ENCODE measurements at places on chromosomes 7 and 10.

- no peak for DNase-seq
These were observed 224.1 kb downstream of the GLI3 start for GRCh38 chr7:42012786-42013360.

DNA sequence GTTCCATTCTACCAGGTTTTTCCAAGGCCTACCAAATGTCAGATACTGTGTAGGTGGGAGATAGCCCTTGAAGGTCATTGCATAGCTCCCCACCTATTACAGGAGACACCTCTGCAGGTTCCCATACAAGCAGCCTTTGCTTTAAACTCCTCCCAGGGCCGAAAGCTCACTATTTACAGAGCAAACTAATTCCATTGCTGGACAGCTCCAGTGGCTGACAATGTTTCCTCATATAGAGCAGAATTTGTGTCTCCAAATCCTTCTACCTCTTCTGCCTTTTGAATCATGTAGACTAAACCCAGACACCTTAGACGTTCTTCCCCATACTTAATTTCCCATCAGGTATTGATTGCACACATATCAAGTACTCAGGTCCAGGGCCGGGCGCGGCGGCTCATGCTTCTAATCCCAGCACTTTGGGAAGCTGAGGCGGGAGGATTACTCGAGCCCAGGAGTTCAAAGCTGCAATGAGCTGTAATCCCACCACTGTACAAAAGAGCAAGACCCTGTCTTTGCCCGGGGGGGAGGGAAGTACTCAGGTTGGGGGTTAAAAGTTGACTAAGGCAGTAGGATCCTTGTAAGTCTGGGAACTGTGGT, 2.1 kb downstream of the CNNM1 start:
- no peak for DNase-seq

GRCh38 chr7:151104411-151105235, 18.3 kb downstream of the AGAP3 start:
- DNase-seq: no peak

DNA sequence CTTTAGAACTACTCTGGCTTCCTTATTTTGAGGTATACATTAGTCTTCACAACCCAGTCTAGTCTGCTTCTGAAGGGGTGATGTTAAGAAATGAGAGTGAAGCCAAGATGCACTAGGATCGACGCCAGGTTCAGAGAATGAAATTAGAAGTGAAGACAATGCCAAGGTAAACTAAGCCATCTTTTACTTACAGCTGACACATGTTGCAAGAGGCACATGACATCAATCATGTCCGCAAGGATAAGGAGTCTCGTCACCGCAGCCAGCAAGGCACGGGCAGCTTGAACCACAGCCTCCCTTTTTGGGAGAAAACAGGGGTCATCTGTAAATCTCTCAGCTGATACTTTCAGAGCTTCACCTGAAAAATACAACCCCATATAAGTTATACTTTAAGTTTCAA, 156.7 kb downstream of the CTNNA3 start:
- no peak for DNase-seq

GRCh38 chr7:50197549-50197948, 104.5 kb upstream of the ZPBP start:
- DNase-seq: no peak

- no peak for DNase-seq
These were observed 21.3 kb downstream of the CPXM2 start for GRCh38 chr10:123870260-123870659.

Measured in mesothelial cell of epicardium (in vitro differentiated cells).